ENCODE measurements at places on chromosomes 2 and 18.
A peak's percentile ranks its signal among the peaks of the same experiment; 100 is the strongest.

DNA sequence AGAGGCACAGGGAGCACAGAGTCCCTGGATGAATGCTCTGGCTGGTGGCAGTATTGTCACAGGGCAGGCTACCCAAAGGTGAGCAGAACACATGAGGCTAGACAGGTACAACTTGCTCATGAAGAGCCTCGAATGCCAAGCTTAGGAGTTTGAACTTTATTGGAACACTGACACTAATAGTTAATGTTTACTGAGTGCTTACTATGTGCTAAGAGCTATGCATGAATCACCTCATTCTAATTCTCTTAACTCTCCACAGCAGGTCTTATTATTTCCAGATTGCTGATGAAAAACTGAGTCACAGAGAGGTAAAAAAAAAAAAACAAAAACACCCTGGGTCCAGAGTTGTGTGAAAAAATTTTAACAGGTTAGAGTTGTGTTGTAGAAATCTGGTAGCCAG, 6.1 kb upstream of the EMX1 start:
- no peak overlapping the region for H3K4me3 ChIP-seq
- H3K27ac ChIP-seq, result no peak overlapping the region
- DNase-seq, result peak; percentile 20
- H3K36me3 ChIP-seq, result no peaks in the 10 kb centered on the region

- H3K4me3 ChIP-seq, result peak overlapping the region; percentile 95
- H3K27ac ChIP-seq, result peak overlapping the region; percentile 86
- H3K27me3 ChIP-seq, result no peaks in the 10 kb centered on the region
- peaks cover 18% of the 10 kb centered on the region for H3K36me3 ChIP-seq
These were observed 722 bp downstream of the MAP4K4 start for GRCh38 chr2:101698014-101698843.

GRCh38 chr2:150327564-150328489, 159.6 kb downstream of the RND3 start:
- H3K4me1 ChIP-seq, result no peaks in the 10 kb centered on the region
- H3K27ac ChIP-seq, result peak overlapping the region; percentile 92
- no peaks in the 10 kb centered on the region for H3K27me3 ChIP-seq
- H3K36me3 ChIP-seq, result no peaks in the 10 kb centered on the region

- no peak overlapping the region for H3K27ac ChIP-seq
- no peaks in the 10 kb centered on the region for H3K36me3 ChIP-seq
- peaks cover 28% of the 10 kb centered on the region for H3K4me1 ChIP-seq
- H3K4me3 ChIP-seq, result no peak overlapping the region
- no peaks in the 10 kb centered on the region for H3K27me3 ChIP-seq
These were observed 217.7 kb downstream of the LRRTM1 start for GRCh38 chr2:80086831-80087230.

DNA sequence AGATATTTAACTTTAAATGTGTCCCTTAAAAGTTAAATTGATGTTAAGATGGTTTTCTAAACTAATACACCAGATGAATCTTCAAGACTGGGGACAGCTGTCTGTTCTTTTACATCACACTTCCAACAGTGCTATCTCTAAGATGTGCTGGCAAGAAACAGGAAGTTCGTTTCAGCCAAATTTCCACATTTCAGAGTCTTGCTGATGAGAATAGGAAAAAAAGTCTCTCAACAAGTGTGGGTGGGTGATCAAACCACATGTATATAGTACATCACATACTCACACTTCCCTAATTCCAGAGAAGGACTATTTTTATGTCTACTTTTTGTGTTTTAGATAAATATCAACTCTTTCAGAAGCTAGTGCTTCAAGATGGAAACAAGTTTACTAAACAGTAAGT, 1712.8 kb upstream of the TMEFF2 start:
- H3K27ac ChIP-seq, result no peak overlapping the region
- no peak for DNase-seq
- H3K4me3 ChIP-seq, result no peak overlapping the region
- H3K36me3 ChIP-seq, result no peaks in the 10 kb centered on the region
- no peaks in the 10 kb centered on the region for H3K4me1 ChIP-seq

All from endodermal cell (in vitro differentiated cells).